Colonic mucosa (tissue), 4 donors: ENCODE measurements at places on chromosomes 11 and 22.

DNA sequence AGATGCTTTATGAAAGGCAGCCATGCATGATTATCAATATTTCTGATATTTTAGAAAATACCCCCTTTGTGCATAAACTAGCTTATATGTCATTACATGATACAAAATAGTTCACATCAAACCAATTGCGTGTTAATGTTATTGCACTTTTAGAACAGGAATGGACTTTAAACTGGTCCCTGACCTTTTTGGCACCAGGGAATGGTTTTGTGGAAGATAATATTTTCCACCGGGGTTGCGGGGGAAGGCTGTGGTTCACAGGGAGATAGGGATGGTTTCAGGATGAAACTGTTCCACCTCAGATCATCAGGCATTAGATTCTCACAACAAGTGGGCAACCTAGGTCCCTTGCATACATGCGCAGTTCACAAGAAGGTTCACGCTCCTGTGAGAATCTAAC lies 16.5 kb upstream of the LGR4 start:
- no peak for DNase-seq

GRCh38 chr22:28911304-28911690 lies 27.9 kb downstream of the ZNRF3 start:
- no peak for DNase-seq

DNA sequence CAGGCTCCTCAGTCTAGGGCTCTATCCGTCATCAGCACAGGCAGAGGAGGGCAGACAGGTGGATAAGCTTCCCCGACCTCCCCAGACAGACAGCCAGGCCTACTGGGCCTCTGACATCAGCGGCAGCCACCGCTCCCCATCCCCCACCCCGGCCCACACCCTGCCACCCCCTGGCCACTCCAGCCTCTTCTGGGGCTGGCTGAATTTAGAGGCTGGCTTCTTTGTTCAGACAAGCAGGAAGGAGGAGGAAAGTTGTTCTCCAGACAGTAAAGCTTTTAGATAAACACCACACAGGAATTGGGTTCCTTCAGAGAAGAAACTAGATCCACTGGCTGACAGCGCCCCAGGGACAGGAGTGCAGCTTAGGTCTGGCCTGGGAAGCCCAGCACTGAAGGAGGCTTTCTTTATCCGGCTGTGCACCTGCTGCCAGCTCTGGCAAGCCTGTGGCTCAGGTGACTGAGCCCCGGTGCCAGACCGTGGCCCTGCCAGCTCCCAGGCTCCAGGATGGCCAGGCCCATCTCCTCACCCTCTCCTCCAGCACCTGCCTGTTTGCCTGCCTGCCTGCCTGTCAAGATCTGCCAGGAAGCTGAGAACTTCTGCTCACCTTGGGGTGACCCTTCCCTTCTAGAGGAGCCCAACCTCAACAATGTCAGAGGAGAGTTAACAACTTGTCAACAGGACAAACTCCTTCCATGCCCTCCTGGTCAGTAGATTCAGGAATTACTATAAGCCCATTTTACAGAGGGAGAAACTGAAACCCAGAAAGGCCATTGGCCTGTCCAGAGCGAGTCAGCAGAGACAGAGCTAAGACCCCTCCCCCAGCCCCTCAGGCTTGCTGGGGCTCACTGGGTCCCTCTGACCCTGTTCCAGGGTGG lies 44.0 kb upstream of the KLHL35 start:
- no peak for DNase-seq

- DNase-seq = no peak
Observed at GRCh38 chr11:40354121-40354520, 1105.3 kb downstream of the LRRC4C start.

DNA sequence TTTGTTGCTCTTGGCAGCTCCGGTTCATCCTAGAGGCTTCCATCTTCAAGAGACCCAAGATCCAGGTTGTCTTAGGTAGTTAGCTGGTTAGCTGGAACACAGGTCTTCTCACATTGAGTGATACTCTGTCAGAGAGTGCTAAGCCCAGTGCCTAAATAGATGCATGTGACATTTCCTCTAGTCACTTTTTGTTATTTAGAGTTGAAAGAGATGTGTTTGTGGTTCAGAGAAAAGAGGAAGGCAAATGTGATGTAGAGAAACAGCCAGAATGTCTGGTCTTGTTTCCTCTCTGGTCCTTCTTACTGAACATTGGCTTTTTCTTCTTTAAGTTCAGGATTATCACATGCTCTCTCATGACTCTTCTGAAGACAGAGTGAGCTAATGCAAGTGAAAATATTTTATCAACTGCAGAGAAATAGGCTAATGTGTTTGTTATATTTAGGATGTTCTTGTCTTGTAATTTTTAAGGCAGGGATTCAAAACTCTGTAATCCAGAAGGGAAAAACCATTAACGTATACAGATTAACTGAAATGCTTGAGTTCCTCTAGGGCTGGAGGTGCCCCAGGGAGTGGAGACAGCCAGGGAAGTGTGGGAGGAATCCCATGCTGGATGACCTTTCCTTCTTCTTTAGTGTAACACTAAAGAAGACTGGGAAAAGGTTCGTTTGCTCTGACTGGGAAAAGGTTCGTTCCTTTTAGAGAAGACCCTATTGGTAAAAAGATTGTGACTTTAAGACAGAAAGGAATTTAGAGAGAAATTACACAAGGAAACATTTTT lies 75.4 kb downstream of the SWAP70 start:
- DNase-seq = no peak

DNA sequence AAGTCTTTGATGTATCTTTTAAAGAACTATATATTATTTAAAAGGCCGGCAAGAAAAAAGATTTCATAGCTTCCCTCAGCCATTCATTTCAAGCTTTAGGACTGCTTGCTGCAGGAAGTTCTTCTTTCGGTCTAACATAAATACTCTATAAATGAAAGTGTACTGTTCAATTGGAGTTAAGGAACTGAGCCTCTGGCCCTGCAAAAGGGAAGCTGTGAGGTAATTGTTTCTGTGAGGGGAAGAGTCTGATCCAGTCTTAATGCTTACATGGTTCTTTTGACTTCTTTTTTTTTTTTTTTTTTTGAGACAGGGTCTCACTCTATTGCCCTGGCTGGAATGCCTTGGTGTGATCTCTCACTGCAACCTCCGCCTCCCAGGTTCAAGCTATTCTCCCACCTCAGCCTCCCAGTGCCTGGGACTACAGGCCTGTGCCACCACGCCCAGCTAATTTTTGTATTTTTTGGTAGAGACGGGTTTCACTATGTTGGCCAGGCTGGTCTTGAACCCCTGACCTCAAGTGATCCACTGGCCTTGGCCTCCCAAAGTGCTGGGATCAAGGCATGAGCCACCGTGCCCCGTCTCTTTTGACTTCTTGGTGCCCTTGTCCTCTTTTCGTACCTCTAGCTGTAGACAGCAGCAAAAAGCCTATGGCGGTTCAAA lies 4.7 kb upstream of the TRIM29 start:
- DNase-seq = no peak

DNA sequence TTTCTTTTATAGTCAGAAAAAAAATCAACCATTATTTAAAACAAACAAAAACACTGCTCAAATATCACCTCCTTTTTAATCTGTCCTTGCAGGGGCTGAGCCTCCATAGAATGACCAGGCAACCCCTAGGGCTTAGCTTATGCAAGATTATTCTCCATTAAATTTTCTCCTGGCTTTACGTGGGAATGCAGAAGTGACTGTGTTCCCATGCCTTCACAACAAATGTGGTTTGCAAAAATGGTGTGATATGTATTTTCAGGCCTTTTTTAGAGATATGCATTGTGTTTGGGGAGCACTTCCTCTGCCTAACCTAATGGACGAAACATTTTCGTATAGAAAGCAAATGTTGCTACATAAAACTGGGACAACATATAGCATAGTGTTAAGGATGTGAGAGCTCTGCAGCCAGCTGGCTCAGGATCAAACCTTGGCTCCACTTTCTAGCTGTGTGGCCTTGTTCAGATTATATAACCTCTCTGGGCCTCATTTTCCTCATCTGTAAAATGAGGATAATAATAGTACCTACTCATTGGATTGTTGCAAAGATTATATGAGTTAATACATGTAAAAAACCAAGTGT lies 82.6 kb downstream of the PARVA start:
- DNase-seq = no peak

DNA sequence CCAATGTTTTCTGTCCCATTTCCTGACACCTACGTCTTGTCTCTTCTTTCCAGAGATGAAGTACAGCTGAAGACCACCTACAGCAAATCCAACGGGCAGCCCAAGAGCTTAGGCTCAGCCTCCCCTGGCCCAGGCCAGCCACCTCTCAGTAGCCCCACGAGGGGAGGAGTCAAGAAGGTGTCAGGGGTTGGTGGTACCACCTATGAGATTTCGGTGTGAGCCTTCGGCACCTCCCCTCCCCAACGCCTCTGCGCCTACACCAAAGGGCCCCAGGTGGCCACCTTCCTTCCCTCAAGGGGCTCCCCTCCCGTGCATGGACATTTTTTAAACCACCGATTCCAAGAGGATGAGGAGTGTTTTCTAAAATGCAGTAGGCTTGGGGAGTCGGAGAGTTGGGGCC lies 12.2 kb downstream of the MED19 start:
- DNase-seq = no peak

DNA sequence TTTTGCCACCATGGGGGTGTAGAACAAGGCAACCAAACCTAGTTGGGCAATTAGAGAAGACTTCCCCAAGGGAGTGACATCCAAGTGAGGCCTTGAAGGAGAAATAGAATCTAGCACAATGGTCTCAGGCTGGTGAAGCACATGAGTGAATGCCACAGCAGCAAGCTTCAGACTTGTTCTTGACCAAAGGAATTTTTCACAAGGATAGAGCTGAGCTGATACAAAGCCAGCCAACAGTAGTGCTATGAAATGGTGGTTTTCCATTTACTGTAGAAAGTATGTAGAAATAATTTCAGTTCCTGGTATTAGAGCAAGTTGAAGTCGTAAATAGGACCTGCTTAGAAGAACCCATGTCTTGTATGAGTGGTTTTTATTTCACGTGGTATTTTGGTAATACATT lies 148.3 kb upstream of the RASSF10 start:
- no peak for DNase-seq

- DNase-seq = peak; percentile 14
Observed at GRCh38 chr11:17563231-17563646, 16.2 kb downstream of the OTOG start.

GRCh38 chr22:45553351-45554039 lies 50.8 kb downstream of the FBLN1 start:
- DNase-seq = peak; percentile 76

GRCh38 chr11:76026281-76026680 lies 180.0 kb downstream of the WNT11 start:
- DNase-seq = no peak

DNA sequence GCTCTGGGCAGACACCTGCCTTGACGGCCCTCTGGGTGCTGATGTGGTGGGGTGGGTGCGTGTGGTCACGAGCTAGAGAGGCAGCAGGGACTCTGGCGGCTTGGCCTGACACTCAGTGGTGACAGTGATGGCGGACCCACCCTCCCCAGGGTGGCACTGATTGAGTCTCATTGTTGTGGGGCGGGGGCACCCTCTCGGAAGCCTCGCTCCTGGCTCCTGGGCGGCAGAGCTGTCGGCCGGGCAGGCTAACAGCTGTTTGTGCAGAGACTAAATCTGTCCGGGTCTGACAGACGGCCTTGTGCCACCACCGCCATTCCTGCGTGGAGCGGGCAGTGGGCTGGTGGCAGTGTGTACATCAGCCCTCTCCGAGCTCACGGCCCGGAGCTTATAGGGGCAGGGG lies 15.6 kb downstream of the FLRT1 start:
- no peak for DNase-seq

GRCh38 chr11:93020248-93021046 lies 51.0 kb downstream of the MTNR1B start:
- no peak for DNase-seq

- DNase-seq = peak; percentile 65
Observed at GRCh38 chr11:2885017-2885677, 428 bp downstream of the CDKN1C start.

- DNase-seq = no peak
Observed at GRCh38 chr11:26062660-26063059, 269.3 kb upstream of the ANO3 start.

DNA sequence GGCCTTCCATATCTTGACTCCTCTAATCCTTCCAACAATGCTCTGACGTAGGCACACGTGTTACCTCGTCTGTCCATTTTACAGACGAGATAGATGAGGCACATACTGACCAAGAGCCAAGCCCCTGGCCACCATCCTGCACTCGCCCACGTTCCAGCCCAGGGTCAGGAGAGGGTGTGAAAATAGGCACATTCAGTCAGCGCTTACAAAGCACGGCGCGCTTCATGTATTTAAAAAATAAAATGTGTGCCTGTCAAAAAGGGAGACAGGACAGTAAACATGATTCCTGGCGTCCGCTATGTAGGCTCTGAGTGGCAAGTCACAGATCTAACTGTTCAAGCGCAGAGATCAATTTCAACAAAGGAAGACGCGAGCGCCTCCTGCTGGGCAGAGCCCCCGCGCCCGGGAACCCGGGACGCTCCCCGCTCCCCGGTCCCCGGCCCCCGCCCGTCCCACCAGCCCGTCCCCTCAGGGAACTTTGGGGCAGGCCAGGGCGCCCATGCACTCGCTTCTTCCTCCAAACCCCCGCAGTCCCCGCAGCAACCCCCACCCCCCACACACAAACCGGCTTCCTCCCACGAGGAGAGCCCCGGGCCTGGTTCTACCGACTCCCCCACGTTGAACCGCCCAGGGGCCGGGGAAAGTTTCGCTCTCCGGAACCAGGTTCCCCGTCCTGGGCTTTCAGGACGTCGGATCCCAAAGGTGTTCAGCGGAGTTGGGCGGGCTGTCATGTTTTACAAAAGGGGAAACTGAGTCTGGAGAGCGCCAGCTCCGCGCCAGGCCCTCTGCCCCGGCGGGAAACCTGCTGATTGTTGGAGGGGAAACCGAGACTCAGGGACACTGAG lies 10.4 kb upstream of the C1QTNF6 start:
- DNase-seq = peak; percentile 95

DNA sequence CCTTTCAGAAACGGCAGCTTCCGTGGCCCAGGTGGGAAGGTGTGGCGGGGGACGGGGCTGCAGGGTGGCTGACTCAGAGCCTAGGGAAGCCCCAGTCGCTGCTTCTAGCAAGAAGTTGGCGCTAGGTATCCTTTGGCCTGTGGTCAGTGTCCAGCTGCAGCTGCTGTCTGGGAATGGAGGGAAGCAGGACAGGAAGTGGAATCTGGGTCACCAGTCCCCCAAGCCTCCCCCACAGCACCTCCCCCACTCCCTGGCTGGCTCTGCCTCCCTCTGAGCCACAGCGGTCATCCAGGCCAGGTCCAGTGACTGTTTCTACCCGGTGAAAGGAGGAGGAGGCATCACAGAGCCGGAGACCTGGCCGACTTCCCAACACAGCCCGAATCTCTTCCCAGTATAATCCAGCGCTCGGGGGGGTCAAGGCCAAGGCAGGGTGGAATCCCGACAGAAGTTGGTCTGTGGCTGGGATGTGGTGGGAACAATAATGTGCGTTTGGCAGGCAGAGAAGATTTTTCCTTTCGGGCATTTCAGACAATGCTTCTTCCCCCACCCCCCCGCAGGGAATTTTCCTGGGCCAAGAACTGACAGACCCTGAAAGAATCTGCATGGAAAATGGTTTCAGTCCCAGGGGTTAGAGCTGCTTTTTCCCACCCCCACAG lies 45.1 kb downstream of the C11orf96 start:
- peak; percentile 68 for DNase-seq
